ENCODE measurements at places on chromosomes 5 and 9.
A peak's percentile ranks its signal among the peaks of the same experiment; 100 is the strongest.

- DNase-seq = no peak
Measured at GRCh38 chr5:74355041-74355824, 285.3 kb downstream of the ENC1 start.

DNA sequence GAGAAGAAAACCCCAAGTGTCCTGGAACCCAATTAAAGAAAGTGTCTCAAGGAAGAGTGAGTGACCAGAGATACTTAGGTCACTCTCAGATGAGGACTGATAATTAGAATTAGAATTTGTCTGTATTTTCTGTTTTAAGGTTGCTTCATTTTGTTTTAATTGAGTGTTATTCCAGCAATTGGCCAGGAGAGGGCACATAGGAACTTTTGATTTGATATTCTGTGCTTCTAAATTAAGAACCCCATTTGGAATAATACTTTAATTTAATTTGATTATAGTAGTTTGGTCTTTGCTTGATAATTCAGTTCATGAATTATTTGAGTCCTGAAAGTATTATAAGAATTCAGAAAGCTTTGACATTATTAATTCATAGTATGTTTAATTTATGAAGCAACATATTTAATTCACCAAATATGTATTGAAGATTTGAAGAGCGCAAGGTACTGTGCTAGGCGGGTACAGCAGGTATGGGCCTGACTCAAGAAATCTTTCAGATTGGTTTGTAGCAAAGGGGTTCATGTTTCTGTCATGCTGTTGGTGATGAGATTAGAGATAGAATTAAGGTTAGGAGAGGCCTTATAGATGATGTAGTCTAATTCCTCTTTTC is 4.9 kb downstream of the MRPL22 start:
- no peak for DNase-seq

DNA sequence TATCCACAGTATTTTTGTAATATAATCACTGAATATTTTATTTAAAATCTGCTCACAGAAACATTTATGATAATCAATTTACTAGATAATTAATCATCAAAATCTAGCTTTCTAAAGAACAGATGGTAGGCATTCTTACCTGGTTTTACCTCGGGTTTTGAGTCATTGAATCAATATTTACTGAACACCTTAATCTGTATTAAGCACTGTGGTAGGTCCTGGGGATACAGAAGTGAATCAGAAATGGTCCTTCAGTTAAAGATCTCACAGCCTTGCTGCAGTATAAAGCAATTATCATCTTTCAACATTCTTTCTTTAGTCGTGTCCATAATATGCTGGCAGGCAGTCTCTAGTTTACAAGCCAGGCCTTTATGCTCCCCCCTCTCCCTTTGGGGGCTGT is 2.0 kb upstream of the MEIKIN start:
- no peak for DNase-seq

GRCh38 chr5:160843240-160843639 is 8.8 kb downstream of the ATP10B start:
- no peak for DNase-seq

DNA sequence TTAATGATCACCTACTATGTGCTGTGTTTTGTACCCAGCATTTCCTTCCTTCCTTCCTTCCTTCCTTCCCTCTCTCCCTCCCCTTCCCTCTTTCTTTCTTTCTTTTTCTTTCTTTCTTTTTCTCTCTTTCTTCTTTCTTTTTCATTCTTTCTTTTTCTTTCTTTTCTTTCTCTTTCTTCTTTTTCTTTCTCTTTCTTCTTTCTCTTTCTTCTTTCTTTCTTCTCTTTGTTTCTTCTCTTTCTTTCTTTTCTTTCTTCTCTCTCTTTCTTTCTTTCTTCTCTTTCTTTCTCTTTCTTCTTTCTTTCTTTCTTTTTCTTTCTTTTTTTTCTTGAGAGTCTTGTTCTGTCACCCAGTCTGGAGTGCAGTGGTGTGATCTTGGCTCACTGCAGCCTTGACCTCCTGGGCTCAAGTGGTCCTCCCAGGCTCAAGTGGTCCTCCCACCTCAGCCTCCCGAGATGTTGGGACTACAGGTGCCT is 165.7 kb upstream of the MVB12B start:
- DNase-seq = no peak

DNA sequence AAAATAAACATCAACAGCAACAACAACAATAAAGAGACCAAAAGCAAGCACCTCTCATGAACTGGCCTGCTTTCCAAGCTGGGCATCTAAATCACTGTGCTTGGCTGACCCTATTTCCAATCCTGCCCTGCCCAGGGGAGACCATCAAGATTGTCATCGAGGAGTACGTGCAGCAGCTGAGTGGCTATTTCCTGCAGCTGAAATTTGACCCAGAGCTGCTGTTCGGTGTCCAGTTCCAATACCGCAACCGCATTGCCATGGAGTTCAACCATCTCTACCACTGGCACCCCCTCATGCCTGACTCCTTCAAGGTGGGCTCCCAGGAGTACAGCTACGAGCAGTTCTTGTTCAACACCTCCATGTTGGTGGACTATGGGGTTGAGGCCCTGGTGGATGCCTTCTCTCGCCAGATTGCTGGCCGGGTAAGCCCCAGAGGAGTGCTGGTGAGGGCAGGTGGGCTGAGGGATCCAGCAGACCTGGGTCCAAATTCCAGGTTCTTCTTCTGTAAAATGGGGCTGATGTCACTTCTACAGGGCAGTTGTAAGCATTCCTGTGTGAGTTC is 15.6 kb downstream of the PTGS1 start:
- no peak for DNase-seq

DNA sequence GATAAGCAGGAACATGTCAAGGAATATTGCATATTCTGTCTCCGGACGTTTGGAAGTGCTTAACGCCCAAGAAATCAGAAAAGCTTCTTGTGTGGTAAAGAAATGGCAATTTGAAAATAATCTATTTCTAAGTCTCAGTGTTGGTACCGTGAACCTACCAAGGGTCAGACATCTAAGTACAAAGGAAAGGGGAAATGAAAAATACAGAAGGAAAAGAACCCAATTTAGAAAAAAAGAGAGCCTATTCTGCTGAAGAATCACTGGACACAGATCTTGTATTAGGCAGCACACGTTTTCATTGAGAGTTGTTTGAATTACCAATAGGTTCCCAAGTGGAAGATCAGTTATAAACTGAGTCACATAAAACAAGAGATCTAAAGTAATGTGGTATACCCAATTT is 46.9 kb upstream of the CEP78 start:
- no peak for DNase-seq

GRCh38 chr5:10201223-10201868 is 48.3 kb downstream of the ATPSCKMT start:
- DNase-seq = no peak

GRCh38 chr9:126157826-126158587 is 168.6 kb upstream of the MVB12B start:
- DNase-seq = no peak

DNA sequence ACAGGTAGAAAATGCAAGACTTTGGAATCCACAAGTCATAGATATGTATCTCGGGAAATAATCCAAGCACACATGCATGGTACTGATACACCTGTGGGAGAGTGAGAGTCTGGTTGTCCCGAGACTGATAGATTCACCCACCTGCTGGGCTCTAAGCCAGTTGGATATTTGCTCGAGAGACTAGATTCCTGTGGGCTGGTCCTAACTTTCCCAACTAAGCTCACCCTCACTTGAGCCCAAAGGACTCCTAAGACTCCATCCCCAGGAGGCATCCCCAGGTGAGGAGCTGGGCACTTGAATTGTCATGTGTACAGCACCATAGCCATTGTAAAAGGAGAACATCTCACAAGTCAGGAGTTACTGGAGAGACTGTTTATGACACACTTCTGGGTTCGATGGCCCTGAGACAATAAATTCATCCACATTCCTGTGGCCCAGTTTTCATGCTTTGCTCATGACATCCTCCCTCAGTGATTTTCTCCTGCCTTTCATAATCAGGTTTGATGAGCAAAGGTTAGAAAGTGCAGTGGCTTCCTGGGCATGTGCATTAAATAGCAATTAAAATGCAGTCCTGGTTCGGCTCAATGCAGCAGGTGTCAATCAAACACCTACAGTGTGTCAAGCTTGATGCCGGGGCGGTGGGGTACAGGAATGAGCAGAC is 18.1 kb downstream of the SLC1A1 start:
- no peak for DNase-seq

GRCh38 chr5:168219515-168220410 is 71.7 kb upstream of the WWC1 start:
- peak; percentile 29 for DNase-seq

GRCh38 chr5:1406681-1407640 is 38.3 kb downstream of the SLC6A3 start:
- no peak for DNase-seq
